ENCODE measurements at places on chromosomes 1 and 21.

DNA sequence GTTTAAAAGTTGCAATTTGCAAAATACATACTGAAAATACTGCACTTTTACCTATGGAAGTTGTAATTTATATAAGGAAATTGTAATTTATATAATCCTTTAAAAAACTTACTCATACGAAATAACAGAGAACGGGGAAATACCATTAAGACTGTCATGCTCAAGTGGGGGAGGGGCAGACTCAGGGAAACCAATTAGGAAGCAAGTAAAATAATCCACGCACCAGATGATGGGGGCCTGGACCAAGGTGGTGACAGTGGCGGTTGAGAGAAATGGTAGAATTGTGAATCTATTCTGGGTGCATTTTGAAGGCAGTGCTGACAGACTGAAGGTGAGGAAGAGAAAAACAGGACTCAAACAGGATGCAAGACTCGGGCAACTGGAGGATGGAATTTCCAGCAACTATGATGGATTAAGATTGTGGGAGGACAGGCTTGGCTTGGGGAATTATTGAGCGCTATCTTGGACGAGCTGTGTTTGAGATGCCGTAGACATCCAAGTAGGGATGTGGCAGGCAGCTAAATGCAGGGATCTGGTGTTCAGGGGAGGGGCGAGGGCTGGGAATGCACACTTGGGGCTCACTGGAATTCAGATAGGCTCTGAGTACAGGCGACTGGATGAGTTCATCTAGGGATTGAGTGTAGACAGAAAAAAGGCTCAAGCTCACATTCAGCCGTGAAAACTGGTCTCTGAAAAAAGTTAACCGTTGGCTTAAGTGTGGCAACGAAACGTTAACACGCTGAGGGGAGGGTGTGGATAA is 977 bp downstream of the LCA5L start:
- DNase-seq: no peak

GRCh38 chr1:117698398-117699160 is 92.7 kb downstream of the TENT5C start:
- no peak for DNase-seq

DNA sequence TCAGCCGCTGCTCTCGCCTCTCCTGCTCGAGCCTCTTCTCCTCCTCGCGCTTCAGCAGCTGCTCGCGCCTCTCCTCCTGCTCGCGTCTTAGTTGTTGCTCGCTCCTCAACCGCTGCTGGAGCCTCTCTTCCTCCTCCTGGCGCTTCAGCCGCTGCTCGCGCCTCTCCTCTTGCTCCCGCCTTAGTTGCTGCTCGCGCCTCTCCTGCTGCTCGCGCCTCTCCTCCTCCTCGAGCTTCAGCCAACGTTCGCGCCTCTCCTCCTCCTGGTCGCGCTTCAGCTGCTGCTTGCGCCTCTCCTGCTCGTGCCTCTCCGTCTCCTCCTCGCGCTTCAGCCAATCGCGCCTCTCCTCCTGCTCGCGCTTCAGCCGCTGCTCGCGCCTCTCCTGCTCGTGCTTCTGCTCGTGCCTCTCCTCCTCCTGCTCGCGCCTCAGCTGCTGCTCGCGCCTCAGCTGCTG is 3.7 kb downstream of the TCHH start:
- DNase-seq: no peak

DNA sequence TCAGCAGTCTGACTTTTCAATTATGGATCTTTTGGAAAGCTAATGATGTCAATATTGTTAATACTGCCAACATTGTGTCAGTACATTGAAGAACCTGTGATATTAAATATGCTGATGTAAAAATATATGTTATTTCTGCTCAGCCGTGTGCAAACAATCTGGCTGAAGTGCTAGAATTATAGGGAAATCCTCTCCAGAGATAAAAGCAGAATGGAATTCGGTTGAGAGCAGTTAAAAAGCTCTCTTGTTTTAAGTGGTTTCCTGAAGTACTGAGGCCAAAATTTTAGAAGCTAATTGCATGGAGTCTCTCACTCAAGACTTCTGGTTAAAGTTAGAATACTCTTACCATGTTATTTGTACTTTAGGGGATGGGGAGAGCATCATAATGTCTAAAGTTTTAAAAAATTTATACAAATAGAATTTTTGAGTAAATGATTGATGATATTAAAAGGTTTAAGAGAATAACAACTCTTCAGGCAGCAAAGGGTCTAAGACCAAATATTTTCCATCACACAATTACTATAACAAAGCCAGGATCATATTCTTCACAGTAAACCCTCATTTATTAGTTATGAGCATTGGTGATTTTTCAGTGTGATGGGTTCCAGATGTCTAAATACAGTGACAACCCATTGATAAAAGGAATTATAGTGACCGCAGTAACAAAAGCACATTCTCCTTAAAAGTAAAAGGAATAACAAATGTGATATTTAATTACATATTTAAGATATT is 834.2 kb upstream of the CXADR start:
- no peak for DNase-seq

GRCh38 chr1:118948846-118949245 is 39.3 kb downstream of the TBX15 start:
- DNase-seq: no peak

GRCh38 chr1:78869136-78869535 is 137.4 kb downstream of the ADGRL4 start:
- no peak for DNase-seq

GRCh38 chr1:230752407-230752806 is 5.2 kb downstream of the CAPN9 start:
- DNase-seq: no peak

GRCh38 chr1:231691618-231692259 is 65.1 kb downstream of the DISC1 start:
- no peak for DNase-seq

DNA sequence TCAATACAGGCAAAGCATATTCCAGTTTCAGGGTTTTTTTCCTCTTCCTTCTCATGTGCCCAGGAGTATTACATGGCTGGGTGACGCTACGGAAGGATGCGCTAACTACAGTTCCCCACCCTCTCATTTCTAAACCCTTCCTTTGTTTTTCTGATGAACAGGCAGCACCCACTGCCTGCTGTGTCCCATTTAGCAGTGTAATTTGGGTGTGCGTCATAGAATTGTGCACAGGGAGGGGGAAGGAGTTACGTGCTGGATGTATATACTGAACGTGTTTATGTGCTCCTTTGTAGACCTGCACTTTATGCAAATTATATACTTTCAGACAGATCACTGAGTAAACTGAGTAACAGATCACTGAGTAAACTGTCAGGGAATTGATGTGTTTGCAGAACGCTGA is 44.5 kb downstream of the ELAPOR1 start:
- DNase-seq: no peak

GRCh38 chr21:31909153-31910073 is 36.6 kb downstream of the HUNK start:
- DNase-seq: no peak

DNA sequence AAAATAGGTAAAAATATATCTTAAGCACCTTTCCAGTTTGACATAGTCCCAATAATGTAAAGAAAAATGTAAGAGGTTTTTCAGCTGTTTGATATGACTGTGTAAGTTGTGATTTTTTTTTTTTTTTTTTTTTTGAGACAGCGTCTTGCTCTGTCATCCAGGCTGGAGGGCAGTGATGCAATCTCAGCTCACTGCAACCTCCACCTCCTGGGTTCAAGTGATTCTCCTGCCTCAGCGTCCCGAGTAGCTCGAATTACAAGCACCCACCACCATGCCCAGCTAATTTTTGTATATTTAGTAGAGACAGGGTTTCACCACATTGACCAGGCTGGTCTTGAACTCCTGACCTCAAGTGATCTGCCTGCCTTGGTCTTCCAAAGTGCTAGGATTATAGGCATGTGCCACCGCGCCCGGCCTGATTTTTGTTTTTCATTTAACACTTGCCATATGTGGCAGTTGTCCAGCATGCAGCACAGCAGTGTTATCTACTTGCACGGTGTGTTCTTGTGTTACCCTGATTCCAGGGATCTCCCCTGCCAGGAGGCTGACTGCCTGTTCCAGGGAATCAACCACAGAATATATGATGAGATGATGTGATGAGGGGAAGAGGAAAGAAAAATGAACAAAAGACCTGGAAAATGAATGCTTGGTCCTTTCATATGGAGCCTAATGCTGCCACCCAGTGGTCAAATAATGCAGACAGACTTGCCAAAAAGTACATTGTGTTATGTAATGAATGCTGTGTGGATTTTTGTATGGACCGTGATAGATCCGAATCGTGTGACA is 79.0 kb downstream of the RAVER2 start:
- DNase-seq: peak; percentile 13

GRCh38 chr1:151875419-151876097 is 22.0 kb upstream of the THEM5 start:
- no peak for DNase-seq

DNA sequence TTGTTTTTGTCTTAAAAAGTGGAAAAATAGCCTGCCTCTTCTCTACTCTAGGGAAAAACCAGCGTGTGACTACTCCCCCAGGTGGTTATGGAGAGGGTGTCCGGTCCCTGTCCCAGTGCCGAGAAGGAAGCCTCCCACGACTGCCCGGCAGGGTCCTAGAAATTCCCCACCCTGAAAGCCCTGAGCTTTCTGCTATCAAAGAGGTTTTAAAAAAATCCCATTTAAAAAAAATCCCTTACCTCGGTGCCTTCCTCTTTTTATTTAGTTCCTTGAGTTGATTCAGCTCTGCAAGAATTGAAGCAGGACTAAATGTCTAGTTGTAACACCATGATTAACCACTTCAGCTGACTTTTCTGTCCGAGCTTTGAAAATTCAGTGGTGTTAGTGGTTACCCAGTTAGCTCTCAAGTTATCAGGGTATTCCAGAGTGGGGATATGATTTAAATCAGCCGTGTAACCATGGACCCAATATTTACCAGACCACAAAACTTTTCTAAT is 35.0 kb upstream of the TDRD10 start:
- DNase-seq: no peak

DNA sequence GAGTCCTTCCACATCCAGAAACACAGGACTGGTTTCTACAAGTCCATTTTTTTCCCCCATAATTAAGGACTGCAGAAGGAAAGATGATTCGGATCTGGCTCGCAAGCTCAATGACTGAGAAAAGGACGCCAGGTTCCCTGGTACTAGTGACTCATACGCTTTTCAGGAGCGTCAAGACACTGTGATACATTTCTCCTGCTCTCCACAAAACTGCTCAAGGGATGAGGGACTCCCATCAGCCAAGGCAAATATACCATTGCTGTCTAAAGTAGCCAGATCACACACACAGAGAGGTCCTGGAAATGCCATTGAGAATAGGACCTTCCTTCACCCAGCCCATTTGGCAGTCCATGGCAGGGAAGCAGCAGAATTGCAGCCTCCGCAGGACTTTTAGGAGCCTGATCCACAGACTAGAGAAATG is 253.6 kb upstream of the IRF2BP2 start:
- no peak for DNase-seq

GRCh38 chr21:35559829-35560225 is 500.5 kb downstream of the SETD4 start:
- no peak for DNase-seq

DNA sequence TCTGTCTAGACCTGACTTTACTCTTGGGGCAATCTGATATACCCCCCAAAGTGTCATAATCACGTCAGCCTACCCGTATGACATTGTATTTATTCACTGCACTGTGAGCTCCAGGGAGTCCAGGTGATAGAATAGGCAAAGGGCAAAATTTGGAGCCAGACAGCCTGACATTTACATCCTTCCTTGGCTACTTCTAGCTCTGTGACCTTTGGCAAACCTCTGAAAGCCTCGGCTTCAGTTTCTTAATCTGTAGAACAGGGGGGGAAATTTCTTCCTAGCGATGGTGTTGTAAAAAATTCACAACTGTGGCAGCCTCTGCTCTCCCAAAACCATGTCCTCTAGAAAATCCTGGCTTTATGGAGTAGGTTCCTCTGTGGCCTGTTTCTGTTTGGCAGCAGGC is 240.9 kb downstream of the KIF26B start:
- no peak for DNase-seq

GRCh38 chr1:200453553-200453905 is 43.7 kb upstream of the ZNF281 start:
- DNase-seq: no peak

- no peak for DNase-seq
Measured at GRCh38 chr1:220528679-220529501, 954 bp downstream of the MARK1 start.

GRCh38 chr1:67945733-67946374 is 104.6 kb downstream of the DIRAS3 start:
- no peak for DNase-seq

DNA sequence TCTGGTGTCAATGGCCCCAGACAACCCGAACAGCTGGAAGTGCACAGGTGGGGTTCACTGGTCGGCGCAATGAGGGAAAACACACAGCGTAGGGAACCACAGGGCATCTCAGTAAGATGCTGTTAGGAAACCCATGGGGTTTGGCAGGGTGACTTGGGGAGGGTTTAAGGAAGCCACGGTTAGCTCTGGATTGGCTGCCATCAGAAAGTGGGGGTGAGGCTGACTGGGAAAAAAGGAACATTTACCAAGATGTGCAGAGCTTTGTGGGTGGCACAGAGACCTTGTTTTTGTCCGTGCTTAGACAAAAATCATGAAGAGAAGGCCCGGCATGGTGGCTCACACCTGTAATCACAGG is 11.0 kb downstream of the ALDH4A1 start:
- no peak for DNase-seq

DNA sequence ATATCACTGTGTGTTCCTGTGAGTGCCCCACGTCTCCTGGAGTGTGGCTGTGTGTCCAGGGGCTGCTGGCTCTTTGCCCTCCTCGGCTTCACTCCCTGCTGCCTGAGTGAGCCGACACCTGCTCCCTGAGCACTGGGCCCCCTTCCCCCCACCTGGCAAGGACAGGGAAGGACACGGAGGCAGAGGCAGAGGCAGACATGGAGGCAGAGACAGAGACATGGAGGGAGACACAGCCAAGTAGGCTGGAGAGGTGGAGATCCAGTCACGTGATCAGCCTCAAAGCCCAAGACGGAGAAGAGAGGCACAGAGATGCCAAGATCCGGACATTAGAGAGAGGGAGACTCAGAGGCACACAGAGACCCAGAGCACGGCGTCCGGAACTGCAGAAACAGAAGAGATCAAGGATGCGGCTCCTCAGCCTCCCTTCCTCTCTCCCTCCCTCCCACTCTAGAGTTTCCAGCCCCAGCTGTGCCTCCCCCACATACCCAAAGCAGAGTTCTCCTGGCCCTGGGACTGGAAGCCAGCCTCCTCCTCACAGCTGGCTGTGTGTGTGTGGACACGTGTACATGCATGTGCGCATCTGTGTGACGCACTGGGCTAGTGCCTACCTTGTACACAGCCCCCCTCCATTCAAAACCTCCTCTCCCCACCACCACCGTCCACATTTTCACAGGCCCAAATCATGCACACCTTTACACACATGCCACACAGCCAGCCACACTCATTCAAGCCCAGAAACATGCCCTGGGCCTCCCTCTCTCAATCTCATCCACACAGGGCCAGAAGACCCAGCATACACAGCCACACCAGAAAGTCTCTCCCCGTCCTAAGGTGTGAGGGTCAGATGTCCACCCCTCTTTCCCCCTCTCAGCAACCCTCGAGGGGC is 39.1 kb upstream of the WASF2 start:
- no peak for DNase-seq

- DNase-seq: no peak
Measured at GRCh38 chr1:53766831-53767405, 28.0 kb upstream of the GLIS1 start.

- DNase-seq: no peak
Measured at GRCh38 chr21:18049461-18049860, 195.2 kb upstream of the CHODL start.
